Fibroblast of skin of left quadriceps (primary cell): ENCODE measurements at places on chromosomes 11 and 22.
A peak's percentile ranks its signal among the peaks of the same experiment; 100 is the strongest.

DNA sequence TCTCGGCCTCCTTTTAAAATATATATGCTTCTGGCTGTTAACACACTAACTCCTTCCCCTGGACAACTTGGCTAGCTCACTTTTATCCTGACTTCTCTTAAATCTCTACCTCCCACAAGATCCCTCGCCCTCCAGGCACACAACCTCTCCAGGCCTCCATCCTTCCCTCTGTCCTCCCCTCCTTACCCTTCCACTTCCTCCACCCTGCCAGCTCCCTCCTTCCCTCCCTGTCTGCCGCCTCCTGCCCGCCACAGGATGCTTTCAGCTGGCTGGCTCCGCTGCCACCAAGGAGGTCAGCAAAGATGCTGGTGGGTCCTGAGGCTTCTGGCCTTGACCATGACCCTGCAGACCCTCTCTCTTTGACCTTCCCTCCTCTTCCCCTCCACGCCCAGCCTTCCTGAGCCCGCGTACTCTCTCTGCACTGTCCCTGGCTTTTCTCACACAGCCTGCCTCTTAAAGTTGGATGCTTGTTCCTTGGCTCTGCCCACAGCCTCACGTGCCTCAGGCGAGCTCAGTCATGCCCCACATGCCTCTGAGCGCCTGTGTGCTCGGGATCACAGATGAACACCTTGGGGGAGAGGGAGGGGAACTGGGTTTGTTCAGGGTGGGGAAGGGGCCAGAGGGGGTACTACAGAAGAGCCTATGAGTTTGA is 6.7 kb downstream of the NFAM1 start:
- no peak for DNase-seq

- no peak for DNase-seq
These were observed 626.1 kb downstream of the NELL1 start for GRCh38 chr11:21295508-21295907.

GRCh38 chr11:70398834-70399680 is 728 bp downstream of the CTTN start:
- DNase-seq, result no peak

GRCh38 chr11:117874253-117874909 is 2.1 kb downstream of the FXYD6 start:
- no peak for DNase-seq

GRCh38 chr11:66068923-66069714 is 953 bp upstream of the PACS1 start:
- peak; percentile 30 for DNase-seq

DNA sequence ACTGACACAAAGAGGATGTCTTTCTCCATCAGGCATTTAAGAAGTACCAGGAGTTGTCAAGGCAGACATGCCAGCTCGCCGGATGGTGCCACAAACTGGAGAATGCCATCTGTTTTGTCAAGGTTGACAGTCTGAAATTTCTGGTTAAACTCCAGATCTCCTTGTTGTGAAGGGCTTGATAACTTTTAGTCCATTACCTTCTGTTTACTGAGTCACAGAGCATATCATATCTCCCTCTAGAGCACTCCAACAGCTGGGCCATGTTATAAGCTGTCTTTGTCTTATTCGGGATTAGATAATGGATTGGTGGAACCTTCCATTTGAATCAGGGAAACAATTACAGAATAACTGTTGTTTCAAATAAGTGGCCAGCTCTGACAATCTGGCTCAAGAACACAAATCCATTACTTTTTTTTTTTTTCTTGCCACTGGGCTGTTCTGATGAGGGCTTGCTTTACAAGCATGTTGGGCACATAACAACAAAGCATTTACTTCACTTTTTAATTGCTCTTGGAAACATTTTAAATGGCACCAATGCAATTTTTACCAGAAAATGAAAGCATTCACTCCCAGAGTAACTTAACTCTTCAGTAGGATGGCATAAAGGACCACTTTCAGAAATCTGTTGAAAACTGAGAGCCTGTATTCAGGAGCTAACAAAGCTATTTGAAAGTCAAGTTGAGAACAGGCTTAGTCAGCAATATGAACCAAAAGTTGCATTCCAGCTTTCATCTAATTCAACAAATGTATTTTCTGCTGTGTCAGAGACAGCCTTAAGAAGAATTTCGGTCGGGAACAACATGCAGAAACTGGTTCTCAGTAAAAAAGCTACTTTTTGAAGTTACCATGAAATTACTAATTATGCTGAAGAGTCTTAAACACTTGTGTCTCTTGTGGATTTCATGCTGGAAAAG is 227.6 kb upstream of the PITPNB start:
- DNase-seq, result no peak

- peak; percentile 53 for DNase-seq
These were observed 98.8 kb downstream of the MPPED2 start for GRCh38 chr11:30487200-30487898.

- no peak for DNase-seq
These were observed 39.9 kb upstream of the NUP160 start for GRCh38 chr11:47887910-47888569.

- DNase-seq, result no peak
These were observed 237.3 kb upstream of the NCAM1 start for GRCh38 chr11:112723676-112724495.

GRCh38 chr11:107962181-107962580 is 33.9 kb downstream of the RAB39A start:
- no peak for DNase-seq

DNA sequence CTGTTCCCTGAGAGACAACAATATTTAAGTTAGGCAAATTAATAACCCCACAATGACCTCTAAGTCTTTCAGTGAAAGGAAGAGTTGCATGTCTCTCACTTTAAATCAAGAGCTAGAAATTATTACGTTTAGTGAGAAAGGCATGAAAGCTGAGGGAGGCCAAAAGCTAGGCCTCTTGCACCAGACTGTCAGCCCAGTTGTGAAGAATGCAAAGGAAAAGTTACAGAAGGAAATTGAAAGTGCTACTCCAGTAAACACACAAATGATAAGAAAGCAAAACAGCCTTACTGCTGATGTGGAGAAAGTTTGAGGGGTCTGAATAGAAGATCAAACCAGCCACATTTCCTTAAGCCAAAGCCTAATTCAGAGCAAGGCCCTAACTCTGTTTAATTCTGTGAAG is 45.0 kb downstream of the BBOX1 start:
- DNase-seq, result no peak

DNA sequence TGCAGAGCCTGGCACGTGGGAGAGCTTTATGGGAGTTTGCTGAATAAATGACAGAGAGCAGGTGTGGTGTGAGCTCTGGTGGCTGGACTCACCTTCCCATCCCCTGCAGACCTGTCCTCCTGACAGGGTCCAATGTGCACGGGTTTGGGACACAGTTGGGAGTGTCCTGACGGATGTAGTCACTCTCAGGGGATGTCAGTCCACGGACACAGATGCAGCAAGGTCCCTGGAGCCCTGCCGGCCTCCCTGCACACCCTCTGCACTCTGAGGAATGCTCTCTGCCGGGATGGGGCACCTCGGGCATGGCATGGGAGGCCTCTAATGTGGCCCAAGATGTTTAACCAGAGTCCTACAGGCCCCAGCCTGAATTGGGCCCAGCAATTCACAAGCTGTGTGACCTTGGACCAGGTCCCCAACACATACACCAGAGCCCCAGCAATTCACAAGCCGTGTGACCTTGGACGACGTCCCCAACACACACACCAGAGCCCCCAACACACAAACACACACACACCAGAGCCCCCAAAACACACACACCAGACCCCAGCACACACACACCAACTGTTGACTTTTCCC is 30.0 kb upstream of the RFPL3 start:
- DNase-seq, result no peak

DNA sequence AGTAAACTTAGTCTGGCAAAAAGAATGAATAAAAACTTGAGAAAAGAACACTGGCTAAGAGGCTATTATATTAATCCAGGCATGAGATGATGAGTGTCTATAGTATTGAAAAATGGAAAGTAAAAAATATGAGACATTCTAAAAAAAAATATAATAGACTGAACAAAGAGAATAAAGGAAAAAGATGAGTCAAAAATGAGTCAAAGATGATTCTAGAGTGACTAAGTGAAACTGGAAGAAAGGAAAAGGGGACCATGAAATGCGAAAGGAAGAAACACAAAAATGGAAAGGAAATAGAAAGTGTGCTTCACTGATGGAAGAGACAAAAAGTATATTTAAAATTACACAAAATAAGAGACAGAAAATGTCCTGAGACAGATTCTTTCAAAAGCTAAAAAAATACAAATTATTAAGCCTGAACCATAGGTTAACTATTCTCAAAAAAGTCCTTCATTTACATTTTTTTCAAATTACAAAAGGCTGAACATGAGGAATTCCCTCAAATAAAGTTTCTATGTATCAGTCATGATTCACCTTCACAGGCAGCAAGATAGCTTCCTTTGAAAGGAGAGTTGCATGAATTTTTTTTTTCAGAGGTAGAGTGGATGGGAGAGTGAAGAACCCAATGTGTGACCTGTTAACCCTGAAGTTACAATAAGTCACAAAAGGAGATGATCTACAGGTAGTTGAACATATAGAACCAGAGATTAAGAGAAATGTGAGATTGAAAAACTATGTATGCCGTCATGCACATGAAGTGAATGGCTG is 75.2 kb downstream of the EIF3M start:
- no peak for DNase-seq

GRCh38 chr11:76768088-76768908 is 14.9 kb upstream of the TSKU start:
- DNase-seq, result no peak

DNA sequence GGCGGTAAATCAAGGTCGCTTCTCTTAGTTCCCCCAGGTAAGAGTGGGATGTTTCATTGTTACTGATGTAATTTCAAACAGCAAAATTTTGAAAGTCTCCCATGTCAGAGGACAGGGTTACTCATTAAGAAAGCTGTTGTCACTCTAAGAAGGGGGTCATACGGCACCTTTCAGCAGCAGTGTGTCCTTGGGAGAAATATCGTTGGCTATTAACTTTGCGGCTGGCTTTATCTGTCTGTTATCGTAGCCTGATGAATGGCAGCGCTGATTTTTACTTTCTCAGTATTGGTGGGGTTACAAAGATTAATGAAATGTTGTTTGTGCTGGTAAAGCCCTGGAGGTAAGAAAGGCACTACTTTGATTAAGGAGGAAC is 27.5 kb upstream of the FBXO3 start:
- no peak for DNase-seq

DNA sequence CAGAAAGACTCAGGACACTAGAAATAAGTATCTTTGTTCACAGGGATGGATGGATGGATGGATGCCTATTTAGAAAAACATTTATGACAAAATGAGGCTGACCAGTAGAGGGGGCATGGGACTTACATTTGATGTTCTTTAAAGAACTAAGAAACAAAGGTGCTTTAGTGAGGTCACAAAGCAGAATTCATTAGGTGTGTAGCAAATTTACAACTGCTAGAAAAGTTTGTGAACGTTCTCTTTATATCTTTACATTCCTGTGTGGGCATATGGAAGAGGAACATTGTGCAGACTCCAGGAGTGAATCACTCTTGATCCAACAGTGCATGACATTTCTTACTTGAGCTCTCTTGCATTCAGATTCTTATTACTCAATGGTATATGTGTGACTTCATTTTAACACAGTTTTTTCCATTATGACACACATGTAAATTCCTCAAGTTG is 15.8 kb upstream of the SIK2 start:
- no peak for DNase-seq

DNA sequence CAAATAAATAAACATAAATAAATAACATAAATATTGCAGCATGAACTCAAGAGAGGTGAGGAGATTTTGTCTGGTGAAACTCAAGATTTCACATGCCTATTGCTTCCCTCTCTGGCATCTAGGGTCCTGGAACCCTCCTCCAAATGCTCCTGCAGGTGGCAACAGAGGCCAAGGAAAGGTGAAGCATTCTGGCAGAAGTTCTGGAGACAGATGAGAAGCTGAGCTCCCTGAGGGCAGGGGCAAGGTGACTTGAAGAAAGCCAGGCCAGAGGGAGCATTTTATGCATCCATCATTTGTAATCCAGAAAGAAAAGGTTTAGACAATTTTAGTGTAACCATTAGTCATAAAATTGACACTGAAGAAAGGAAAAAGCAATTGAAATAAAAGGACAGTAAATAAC is 64.9 kb downstream of the ENDOD1 start:
- DNase-seq, result peak; percentile 53

GRCh38 chr11:2987881-2988861 is 4.0 kb downstream of the NAP1L4 start:
- DNase-seq, result no peak

DNA sequence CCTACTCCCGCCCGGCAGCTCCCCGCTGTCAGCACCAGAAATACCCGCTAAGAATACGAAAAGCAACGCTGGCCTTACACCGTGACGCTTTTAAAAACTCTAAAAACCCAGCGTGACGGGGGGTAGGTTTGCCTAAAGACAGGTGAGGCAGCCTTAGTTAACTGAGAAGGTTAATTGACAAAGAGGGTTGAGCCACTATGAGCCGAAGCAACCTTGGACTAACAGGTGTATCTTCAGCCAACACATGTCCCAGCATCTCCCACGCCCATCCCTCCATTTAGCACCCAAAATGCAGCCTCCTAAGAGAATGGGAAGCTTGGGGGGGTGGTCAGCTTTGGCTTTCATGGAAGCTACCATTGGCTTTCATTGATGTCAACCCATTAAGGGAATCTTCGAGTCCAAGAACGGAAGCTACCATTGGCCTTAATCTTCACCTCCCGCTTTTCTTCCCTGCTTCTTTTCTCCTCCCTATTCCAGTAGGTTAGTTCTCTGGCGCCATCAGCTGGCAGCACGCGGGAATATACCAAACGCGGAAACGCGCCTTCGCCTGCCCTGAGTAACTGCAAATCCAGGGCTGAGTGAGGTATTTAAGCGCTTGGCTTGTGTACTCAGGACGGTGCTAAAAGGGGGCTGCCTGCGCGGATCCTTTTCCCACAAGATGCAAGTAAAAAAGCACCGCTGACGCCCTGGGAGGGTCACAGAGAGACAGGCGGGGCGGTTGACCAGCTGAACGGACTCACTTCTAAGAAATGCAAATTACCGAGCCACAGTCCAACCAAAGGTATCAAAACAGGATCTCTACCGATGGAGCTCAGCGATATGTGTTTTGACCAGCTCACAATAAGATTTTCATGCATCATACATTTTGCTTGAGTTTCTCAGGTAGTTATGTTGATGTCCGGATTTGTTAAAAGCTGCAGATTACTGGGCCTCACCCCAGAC is 38.5 kb upstream of the GLYATL1 start:
- peak; percentile 65 for DNase-seq

DNA sequence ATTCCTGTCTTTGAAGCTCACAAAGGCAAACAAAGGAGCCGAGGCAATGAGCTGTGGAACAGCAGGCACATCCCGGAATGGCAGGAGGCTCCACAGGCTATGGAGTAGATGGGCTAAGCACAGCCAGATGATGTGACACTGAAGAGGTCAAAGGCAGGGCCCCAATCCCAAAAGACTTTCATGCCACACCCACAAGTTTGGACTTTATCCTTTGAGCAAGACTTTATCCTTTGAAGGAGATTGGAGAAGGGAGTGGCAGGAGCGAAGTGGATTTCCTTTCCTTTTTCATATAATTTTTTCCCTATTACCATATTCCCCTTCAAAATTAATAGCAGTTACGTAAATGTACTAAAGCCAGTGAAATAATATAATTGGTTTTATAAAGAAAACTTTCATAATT is 379.4 kb downstream of the CADM1 start:
- DNase-seq, result no peak

GRCh38 chr22:36818010-36818642 is 1.3 kb upstream of the PVALB start:
- no peak for DNase-seq

- DNase-seq, result no peak
These were observed 130.1 kb downstream of the TRPC6 start for GRCh38 chr11:101453682-101454081.
